ENCODE measurements at places on chromosomes 2 and 18. TPM values are rescaled to one million over a fixed set of nuclear protein-coding genes. Genes with fewer than 3 reads are reported as not detected.

DNA sequence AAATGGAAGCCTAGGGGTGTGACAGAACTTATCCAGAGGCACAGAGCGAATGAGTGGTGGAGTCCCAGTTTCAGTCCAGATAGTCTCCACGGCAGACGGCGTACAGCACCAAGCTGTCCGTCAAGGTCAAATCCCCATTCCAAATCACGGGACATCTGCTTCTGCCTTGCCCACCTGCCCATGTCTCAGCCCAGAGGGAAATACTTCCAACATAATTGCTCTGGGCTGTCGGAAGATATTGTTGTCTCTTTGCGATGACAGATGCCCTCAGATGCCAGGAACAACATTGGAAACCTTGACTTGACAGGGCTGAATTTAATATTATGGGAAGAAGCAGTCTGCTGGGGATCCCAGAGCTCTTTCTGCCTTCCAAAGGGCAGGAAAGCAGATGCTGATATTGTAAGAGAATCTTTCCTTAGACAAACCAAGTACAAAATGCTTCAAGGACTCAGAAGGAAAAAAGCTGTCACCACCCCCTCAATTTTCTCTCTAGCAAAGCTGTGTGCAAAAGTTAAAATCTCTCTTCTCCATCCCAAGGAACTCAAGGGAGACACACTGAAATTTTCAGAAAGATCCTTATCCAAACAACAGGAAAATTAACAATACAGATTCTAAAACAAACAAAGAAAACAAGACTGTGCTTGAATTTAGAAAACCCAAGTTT lies 364.0 kb downstream of the LRATD1 start:
- no peak for DNase-seq

GRCh38 chr2:63054841-63055225 lies 4.2 kb downstream of the OTX1 start:
- no peak for DNase-seq

Gene VRK2
- 23.7 TPM for total RNA-seq

Gene CLEC4F
- total RNA-seq: 2.6 TPM

Gene IL1RL1
- total RNA-seq: 4.1 TPM

Gene IL1F10
- not detected for total RNA-seq

Gene RGPD4
- not detected for total RNA-seq

Gene TMEM169
- total RNA-seq: not detected

Gene MALT1
- 51.4 TPM for total RNA-seq

Gene RESP18
- not detected for total RNA-seq

Gene UGT1A8
- not detected for total RNA-seq

Gene VWC2L
- total RNA-seq: not detected
